ENCODE measurements at places on chromosomes 3 and 15.
A peak's percentile ranks its signal among the peaks of the same experiment; 100 is the strongest.

GRCh38 chr15:54519577-54519976 lies 541.3 kb downstream of the UNC13C start:
- DNase-seq: no peak

DNA sequence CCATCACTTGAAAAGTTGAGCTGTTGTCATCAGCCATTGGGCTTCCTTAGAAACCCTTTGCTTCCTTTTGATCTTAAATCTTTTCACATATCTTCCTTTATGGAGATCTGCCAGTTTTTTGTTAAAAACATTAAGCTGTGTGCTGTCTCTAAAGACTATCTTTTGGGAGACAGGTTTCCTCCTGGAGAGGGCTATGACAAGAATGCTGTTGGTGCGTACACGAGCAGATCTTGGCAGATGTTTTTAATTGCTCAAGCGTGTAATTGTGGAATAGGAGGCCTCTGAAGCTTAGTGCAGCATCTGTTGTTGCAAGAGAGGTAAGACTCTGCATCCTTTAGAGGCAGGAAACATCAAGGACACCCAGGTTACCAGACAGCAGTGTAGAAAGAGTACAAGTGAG lies 56.8 kb downstream of the PHLDB2 start:
- no peak for DNase-seq

DNA sequence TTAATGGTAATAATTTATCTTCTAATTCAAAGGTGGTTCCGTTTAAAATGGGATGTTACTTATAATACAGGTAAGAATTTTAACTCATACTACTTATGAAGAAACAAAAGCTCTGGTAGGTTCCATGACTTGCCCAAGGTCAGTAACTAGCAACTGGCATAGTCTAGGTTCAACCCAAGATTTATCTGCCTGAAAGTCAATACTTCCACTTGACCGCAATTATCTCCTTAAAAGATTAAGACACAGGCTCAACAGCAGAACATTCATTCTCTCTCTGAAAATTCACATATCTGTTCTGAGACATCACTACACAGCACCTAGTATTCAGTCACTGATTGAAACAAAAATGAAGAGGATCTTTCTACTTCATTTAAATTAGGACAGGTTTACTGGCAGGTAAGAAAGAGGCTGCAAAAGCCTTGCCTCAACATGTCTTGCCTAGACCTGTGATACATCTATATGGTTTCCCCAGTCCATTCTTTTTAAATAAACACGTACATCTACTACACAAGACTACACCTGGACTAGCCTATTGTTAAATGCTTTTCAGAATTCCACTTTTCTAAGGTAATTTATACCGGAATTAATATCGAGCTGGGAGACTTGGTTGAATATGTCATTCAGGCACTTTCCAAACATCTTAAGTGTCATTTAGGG lies 1.2 kb downstream of the CSNK1G1 start:
- no peak for DNase-seq

- DNase-seq: no peak
These were observed 92.3 kb upstream of the LRIG1 start for GRCh38 chr3:66592927-66593625.

GRCh38 chr15:65881766-65882434 lies 12.6 kb downstream of the RAB11A start:
- peak; percentile 44 for DNase-seq

DNA sequence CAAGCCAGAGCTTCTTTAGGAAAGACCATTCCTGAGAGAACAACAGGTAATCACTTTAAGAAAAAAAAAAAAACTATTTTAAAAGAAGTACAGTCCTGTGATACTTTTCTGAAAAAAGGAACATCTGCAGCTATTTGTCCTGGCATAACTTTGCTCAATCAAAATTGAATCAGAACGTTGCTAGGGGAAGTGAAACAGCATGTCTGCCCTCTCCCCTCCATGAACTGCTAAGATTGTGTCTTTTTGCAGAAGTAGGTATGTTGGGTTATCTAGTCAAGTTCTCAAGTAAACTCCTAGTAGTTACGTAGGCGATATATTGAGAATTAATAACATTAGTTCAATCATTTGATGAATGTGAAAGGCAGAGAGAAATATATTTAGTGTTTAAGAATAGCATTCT lies 1013.3 kb downstream of the TUSC7 start:
- DNase-seq: peak; percentile 80

DNA sequence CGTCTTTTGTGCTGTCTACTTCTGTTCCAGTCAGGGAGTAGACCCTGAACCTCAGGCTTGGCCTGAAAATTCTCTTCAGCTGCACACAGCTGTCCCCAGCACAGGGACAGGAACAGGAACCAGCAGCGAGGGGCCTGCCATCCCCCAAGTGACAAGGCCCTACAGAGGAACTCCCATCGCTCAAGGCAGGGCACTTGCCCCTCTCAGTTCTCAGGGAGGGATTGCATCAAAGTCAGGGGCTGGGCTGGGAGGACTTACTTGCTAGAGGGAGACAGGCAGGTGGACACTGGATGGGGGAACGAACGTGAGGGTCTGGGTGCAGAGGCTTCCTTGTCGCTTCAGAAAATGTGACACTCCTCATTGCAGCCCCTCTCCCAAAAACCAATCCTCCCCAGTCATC lies 163.6 kb downstream of the CHSY1 start:
- no peak for DNase-seq

DNA sequence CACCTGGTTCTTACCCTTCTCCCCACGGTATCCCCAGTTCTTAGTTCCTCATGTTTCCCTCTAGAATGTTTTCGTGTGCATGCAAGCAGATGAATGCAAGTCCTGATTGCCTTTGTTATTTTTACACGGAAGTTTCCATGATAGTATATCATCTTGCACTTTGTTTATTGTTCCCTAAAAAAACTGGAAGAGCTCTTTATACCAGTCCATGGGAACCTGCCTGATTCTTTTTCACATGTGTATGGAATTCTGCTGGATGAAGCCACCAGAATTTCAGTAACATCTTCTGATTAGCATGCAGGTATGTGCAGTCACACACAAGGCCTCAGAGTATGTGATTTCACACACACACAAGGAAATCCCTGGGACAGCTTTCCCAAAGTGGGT lies 16.0 kb upstream of the LRRK1 start:
- DNase-seq: no peak

GRCh38 chr15:70726753-70727152 lies 36.6 kb downstream of the UACA start:
- no peak for DNase-seq

- no peak for DNase-seq
These were observed 213.9 kb upstream of the SLC2A2 start for GRCh38 chr3:171240504-171240835.

GRCh38 chr15:99212406-99212805 lies 37.0 kb downstream of the TTC23 start:
- no peak for DNase-seq

DNA sequence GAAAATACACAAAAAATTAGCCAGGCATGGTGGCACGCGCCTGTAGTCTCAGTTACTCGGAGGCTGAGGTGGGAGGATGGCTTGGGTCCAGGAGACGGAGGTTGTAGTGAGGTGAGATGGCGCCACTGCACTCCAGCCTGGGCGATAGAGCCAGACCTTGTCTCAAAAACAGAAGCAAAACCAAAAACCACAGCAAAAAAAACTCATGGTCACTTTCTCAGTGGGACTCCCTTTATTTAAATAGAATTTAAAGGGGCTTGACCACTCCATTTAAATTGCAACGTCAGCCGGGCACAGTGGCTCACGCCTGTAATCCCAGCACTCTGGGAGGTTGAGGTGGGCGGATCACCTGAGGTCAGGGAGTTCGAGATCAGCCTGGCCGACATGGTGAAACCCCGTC lies 32.8 kb downstream of the ARHGAP31 start:
- DNase-seq: no peak

GRCh38 chr3:188217011-188217463 lies 63.1 kb downstream of the LPP start:
- peak; percentile 85 for DNase-seq

DNA sequence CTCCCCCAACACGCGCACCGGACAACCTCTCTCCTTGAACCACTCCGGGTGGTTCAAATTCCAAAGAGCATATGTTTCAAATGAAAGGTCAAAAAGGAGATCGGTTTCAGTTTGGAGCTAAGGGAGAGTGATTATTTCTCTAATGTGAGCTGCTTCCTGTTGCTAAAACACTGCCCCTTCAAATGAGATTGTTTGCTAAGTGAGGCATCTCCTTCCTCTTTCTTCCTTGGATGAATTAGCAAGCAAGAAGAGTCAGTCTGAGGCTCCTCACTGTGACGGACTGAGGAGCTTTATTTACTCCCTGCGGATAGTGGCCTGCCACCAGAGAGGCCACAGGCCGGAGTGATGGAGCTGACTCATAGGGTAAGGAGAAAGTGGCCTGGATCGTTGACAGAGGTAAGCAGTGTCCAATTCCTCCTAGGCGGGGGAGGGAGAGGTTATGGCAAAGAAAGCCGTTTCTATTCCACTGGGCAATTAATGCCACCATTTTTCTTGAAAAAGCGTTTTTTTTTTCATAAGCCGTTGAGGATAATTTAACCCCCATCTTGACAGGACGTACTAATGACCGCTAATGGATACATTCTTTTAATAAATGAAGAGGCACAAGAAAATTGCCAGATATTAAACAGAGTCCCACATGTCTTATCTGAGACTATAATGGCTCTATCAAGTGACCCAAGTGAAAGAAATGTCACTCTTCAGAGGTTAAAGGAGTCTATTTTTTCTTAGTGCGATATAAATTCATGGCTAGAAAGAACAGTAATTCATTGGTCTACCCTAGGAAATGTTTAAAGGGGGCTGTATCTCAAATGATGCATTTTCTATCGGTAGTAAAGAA lies 167.0 kb upstream of the ANKRD28 start:
- no peak for DNase-seq

GRCh38 chr3:46540550-46540949 lies 25.6 kb downstream of the LRRC2 start:
- DNase-seq: no peak

- no peak for DNase-seq
These were observed 13.7 kb upstream of the HEG1 start for GRCh38 chr3:125069452-125069851.

DNA sequence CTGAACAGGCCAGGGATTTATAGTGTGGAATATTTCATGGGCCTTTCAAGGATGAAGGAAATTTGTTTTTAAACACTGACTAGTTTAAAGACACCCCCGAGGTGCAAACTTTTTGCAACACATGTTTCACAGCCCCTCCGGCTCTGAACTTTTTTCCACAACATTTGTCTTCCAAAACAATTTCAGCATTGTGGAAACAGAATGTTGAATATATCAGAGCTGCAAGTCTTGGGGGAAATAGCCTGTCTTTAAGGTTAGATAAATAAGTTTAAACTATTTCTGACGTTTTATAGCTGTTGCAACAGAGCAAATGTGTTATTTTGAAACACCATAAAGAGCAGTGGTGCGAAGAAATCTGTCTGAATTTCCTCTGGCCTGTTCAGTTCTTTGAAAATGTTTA lies 229.2 kb upstream of the GOLGA6L4 start:
- no peak for DNase-seq

DNA sequence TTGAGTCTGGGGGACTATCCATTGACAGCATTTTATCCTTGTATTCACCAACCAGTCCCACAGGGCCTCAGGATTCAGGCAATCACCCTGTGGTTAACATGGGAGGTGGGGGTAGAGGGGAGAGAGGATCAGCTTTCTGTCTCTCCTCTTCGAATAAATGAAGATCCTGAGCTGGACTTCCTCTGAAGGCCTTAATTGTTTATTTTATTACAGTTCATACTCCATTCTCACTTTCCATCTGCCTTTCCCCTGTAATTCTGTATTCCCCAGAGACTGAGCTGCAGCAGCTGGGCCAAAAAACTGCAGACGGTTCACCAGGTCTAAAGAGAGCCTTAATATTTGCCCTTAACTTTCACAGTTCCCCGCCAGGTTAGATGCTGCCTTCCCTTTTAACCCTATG lies 11.9 kb downstream of the TAGLN3 start:
- DNase-seq: peak; percentile 13

- no peak for DNase-seq
These were observed 743.8 kb upstream of the GBE1 start for GRCh38 chr3:82505079-82505756.

- DNase-seq: no peak
These were observed 87.0 kb downstream of the ANP32A start for GRCh38 chr15:68733666-68734065.

- no peak for DNase-seq
These were observed 59.6 kb upstream of the PPARG start for GRCh38 chr3:12229146-12229851.

- no peak for DNase-seq
These were observed 508.8 kb downstream of the RBMS3 start for GRCh38 chr3:29789686-29790085.

GRCh38 chr3:74233091-74233490 lies 381.4 kb downstream of the CNTN3 start:
- DNase-seq: no peak

- DNase-seq: no peak
These were observed 39.5 kb upstream of the IQSEC1 start for GRCh38 chr3:13112521-13113345.

DNA sequence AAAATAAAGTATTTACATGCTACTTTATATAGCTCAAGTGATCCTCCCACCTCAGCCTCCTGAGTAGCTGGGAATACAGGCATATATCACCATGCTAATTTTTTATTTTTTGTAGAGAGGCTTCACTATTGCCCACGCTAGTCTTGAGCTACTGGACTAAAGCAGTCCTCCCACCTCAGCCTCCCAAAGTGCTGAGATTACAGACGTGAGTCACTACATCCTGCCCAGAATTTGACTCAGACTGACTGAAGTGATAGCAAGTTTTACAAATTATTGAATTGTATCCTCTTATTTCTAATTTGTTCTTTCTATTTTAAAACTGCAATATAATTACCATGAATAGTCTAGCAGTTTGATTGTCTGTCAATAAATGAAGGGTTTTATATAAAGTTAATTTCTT lies 210.3 kb upstream of the CGNL1 start:
- DNase-seq: no peak

GRCh38 chr3:129702934-129703712 lies 96.6 kb upstream of the PLXND1 start:
- DNase-seq: no peak

GRCh38 chr3:151724576-151725562 lies 8.9 kb upstream of the AADACL2 start:
- no peak for DNase-seq

- DNase-seq: no peak
These were observed 330.8 kb upstream of the AGTR1 start for GRCh38 chr3:148366743-148367410.

GRCh38 chr3:61250784-61251173 lies 473 bp downstream of the FHIT start:
- DNase-seq: peak; percentile 43

DNA sequence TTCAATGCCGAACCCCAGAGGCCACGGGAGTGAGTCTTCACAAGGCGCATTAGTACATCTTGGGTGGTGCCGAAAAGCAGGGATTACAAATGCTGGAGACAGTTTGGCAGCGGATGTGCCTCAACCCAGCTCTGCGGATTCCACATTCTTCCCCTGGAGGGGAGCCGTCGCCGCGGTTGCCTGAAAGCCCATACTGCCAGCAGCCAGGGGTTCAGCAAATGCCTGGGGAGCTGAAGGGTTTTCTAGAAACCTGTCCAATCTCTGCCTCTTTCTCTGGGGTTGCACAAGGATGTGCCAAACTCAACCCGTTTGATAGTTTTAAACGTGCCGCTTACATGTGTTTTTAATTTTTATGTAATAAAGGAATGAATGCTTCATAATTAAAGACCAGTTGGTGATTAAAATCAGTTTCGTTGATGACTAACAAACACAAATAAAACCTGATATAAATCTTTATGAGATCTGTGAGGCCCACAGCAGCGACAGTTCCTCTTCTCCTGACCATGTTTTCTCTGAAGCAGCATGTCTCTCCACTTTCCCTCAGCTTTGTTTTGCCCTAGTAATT lies 74.6 kb upstream of the LEKR1 start:
- no peak for DNase-seq

- DNase-seq: no peak
These were observed 520 bp downstream of the GREM1 start for GRCh38 chr15:32718227-32718820.

- no peak for DNase-seq
These were observed 187.3 kb downstream of the KCNAB1 start for GRCh38 chr3:156307704-156308103.

Data from OCI-LY7 (cell line).